Dermis microvascular lymphatic vessel endothelial cell (primary cell): ENCODE measurements at places on chromosomes 1 and 21. TPM values are rescaled to one million over a fixed set of nuclear protein-coding genes. Genes with fewer than 3 reads are reported as not detected.

TAL1 gene
- total RNA-seq = 55.8 and 77.9 TPM in 2 replicates

- no peak for DNase-seq
Measured at GRCh38 chr1:188429386-188429785, 1600.6 kb downstream of the PLA2G4A start.

GRCh38 chr1:45395051-45395450 lies 54.8 kb upstream of the MUTYH start:
- DNase-seq = no peak

GRCh38 chr1:222042120-222042519 lies 300.2 kb upstream of the DUSP10 start:
- no peak for DNase-seq

FCRL5 gene
- not detected in 2 replicates for total RNA-seq

PCAT6 gene
- 0.13 and 0.25 TPM in 2 replicates for total RNA-seq

DNA sequence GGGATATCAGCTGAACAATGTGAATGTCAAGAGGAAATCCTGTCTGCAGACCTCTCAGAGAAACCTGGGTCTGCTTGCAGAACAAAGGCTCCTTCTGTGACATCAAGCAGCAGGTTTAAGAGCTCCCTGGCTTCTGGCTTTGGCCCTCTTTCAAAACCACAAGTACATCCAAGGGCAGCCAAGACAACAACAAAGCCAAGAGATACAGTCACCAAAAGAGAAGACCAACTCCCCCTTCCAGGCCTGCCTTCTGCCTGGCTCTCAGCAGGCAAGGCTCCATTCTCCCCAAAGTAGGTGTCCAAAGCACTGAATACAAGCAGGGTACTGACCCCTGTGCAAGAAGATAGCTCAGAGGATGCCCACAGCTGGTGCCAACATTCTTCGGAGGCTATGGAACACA lies 11.5 kb downstream of the BCAR3 start:
- no peak for DNase-seq

MIXL1 gene
- 0.13 TPM in 2 replicates for total RNA-seq
